ENCODE measurements at places on chromosomes 1 and 21. TPM values are rescaled to one million over a fixed set of nuclear protein-coding genes. Genes with fewer than 3 reads are reported as not detected.

DNA sequence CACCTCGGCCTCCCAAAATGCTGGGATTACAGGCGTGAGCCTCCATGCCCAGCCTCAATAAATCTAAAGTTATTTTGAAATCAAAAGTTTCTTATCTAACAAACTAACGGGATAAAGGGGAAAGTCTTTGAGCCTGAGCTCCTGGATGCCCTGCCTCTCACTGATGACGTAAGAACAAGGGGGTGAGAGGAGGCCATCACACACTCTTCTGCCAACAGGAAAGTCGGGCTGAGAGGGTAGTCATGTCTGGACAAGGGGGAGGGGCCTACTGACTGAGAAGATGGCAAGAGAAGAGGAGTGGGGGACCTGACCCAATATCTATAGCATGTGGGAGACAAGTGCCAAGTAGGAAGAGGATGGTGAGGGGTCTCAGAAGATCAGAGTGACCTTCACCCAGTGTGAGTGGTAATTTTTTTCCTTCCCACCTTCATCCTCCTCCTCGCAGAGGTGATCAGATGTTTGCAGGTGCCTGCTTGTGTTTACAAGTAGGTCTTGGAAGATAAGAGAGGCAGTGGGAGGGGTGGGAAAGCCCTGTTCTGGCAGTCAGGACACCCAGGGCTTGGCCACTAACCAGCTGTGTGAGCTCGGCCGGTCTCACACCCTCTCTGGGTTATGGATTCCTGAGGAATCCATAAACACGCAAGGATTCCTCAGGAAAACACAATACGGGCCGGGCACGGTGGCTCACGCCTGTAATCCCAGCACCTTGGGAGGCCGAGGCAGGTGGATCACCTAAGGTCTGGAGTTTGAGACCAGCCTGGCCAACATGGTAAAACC is 9.6 kb downstream of the UQCRHL start:
- no peak for DNase-seq

The CD1B gene
- total RNA-seq: not detected

DNA sequence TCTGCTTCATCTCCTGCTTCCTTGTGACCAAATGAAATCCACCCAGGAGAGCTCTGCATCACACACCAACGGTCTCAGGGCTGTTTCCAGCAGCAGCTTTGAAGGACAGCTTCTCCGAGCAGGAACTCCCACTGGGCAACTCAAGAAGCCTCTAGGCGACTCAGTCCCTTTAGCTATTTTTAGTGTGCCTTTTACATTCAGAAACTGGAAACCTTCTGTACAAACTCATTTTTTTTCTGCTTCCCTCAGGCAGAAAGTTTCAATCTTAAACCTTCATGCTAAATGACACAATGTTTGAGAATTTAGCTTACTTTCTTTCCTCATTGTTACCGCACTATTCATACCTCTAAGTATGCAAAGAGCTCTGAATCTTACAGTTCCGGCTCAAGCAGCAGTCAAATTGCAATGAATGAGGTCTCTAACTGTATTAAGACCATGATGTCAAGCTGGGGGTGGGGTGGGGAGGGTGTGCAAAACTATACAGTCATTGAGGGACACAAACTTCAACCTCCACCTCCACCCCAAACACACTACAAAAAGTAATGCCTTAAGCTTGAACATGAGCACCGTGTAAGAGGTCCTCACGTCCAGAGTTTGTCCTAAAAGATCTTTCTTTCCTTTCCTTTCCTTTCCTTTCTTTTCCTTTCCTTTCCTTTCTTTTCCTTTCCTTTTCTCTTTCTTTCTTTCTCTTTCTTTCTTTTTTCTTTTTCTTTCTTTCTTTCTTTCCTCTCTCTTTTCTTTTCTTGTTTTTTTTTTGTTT is 16.4 kb upstream of the TARBP1 start:
- peak; percentile 69 for DNase-seq

DNA sequence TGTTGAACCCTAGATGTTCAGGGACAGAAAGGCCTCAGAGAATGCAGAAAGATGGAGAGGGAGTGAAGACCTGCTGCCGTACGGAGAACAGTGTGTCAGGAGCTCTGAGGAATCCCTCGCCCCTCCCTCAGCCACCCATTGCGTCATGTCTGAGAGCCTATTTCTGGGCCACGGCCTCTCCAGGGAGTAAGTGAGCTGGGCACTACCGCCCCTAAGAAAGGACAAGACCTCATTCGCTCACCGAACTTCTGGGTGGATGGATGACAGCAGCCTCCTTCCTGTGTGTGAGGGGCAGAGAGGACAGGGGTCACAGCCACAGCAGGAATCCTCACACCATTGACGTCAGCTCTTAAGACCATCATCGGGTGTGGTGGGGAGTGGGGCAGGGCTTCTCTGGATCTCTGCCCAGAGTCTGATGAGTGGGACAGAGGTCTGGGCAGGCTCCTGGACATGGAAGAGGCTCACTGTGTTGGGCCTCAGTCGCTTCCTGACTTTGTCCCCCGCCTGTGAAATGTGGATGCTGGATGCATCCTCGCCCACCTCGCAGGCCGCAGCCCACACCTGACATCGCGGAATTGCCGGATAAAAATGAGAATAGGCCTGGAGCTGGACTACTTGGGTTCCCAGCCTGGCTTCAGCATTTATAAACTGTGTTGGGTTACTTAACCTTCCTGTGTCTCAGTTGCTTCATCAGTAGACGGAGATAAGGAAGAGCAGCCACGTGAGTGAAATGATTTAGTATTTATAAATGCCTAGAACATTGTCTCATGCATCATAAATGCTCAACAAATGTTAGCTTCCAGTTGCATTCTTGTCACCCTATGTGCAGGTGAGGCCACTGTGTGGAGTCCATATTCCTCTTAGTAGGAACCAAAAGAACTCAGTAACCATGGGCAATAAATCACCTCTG is 238.6 kb downstream of the TRABD2B start:
- DNase-seq: no peak

- peak; percentile 73 for DNase-seq
Measured at GRCh38 chr1:226814751-226815537, 55.5 kb upstream of the PSEN2 start.

The BTBD19 gene
- 8.2 TPM for total RNA-seq

The FASLG gene
- 0.52 TPM for total RNA-seq

- peak; percentile 99 for DNase-seq
Measured at GRCh38 chr21:45874716-45875415, 106.7 kb upstream of the COL6A1 start.

GRCh38 chr1:18882486-18882885 is 19.9 kb downstream of the ALDH4A1 start:
- no peak for DNase-seq

- DNase-seq: no peak
Measured at GRCh38 chr1:158516966-158517365, 37.2 kb downstream of the OR6Y1 start.

The PADI2 gene
- total RNA-seq: 0.86 TPM
